Natural killer cell treated with Interleukin-12 subunit alpha and Interleukin-12 subunit beta and Interleukin-15 and Interleukin-18, amount 100 ng/mL, for 72 hours (primary cell): ENCODE measurements at places on chromosomes 1 and 21. TPM values are rescaled to one million over a fixed set of nuclear protein-coding genes. Genes with fewer than 3 reads are reported as not detected.
A peak's percentile ranks its signal among the peaks of the same experiment; 100 is the strongest.

Gene CD244
- total RNA-seq: 64.4 TPM

Gene URB2
- total RNA-seq: 16.4 TPM

Gene TLR5
- total RNA-seq: 0.38 TPM

Gene PPCS
- total RNA-seq: 26.4 TPM

Gene TRIM17
- total RNA-seq: 2.0 TPM

Gene F13B
- not detected for total RNA-seq

Gene AGPAT3
- total RNA-seq: 115 TPM

Gene CD5L
- total RNA-seq: not detected

- no peak overlapping the region for H3K27ac ChIP-seq
- H3K4me3 ChIP-seq: no peak overlapping the region
- DNase-seq: no peak
- H3K4me1 ChIP-seq: no peaks in the 10 kb centered on the region
These were observed 43.8 kb downstream of the RBM11 start for GRCh38 chr21:14259747-14260146.

GRCh38 chr1:161398900-161399256 lies 31.2 kb upstream of the CFAP126 start:
- H3K36me3 ChIP-seq: no peaks in the 10 kb centered on the region
- H3K4me1 ChIP-seq: peaks cover 36% of the 10 kb centered on the region
- DNase-seq: no peak
- H3K4me3 ChIP-seq: peak overlapping the region; percentile 85

GRCh38 chr1:228009116-228009827 lies 2.5 kb downstream of the WNT3A start:
- no peak overlapping the region for H3K27ac ChIP-seq
- H3K4me1 ChIP-seq: no peaks in the 10 kb centered on the region
- H3K27me3 ChIP-seq: peaks cover 15% of the 10 kb centered on the region
- no peaks in the 10 kb centered on the region for H3K36me3 ChIP-seq
- no peak for DNase-seq

GRCh38 chr1:66690666-66691381 lies 61.4 kb upstream of the DYNLT5 start:
- DNase-seq: no peak
- no peak overlapping the region for H3K4me3 ChIP-seq
- no peaks in the 10 kb centered on the region for H3K36me3 ChIP-seq
- H3K27me3 ChIP-seq: peaks cover 9% of the 10 kb centered on the region

DNA sequence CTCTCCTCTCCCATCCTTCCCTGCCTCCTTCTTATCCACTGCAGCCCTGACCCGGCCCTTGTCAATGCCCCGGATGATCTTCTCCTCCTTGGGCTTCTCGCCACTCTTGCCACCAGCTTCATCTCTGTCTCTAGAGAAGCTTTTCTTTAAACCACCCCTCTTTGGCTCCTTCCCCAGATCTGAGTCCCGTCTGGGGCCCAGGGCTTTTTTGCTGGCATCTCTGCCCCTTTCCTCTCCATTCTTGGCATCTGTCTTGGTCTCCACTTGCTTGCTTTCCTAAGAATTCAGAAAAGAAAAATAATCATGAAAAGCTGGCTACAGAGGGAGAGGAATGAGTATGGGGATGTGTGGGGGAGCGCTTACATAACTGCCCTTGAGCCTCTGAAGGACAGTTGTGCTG lies 11.8 kb downstream of the SHISA4 start:
- H3K36me3 ChIP-seq: no peaks in the 10 kb centered on the region
- H3K4me3 ChIP-seq: no peak overlapping the region
- H3K4me1 ChIP-seq: peaks cover 5% of the 10 kb centered on the region
- H3K27ac ChIP-seq: no peak overlapping the region
- no peak for DNase-seq

- H3K27ac ChIP-seq: no peak overlapping the region
- no peaks in the 10 kb centered on the region for H3K36me3 ChIP-seq
- DNase-seq: no peak
- peaks cover 27% of the 10 kb centered on the region for H3K27me3 ChIP-seq
- no peaks in the 10 kb centered on the region for H3K4me1 ChIP-seq
These were observed 33.2 kb downstream of the NHLH2 start for GRCh38 chr1:115807723-115808122.

DNA sequence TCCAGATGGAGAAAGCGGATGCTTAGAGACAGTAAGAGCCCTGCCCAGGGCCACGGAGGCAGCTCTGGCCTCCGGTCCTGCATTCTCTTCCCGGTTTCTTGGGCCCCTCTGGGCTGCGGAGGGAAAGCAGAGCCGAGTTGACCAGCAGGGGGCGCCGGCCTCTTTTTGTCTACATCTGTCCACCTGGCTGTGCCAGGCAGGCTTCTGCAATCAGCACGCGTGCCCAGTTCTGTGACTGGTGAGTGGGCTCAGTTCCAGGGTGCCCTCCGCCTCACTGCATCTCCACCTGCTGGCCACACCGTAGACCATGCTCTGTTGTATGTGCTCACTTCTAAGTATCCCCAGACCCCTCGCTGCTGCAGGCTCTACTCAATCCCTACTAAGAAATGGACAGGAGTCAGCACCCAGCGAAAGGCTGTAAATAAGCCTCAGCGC lies 6.7 kb upstream of the HUNK start:
- DNase-seq: peak; percentile 67
- no peaks in the 10 kb centered on the region for H3K4me1 ChIP-seq
- no peaks in the 10 kb centered on the region for H3K36me3 ChIP-seq

DNA sequence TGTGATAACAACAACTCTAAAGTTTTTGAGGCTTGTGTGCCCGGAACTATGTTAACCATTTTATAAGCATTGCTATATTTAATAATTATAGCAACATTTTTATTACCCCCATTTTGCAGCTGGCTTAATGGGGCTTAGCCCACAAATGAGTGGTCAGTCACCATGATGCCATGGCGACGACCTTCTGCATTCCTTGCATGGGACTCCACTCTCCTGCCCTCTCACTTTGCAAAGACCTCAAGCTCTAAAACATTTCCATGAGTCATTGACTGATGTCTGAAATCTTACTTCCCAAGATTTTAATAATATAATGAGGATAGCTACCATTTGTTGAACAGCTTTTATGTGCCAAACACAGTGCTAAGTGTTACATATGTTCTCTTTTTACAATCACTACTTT lies 15.4 kb downstream of the NGF start:
- no peak overlapping the region for H3K4me3 ChIP-seq
- H3K36me3 ChIP-seq: no peaks in the 10 kb centered on the region
- DNase-seq: no peak
- H3K27me3 ChIP-seq: peaks cover 18% of the 10 kb centered on the region
- H3K27ac ChIP-seq: no peak overlapping the region
- no peaks in the 10 kb centered on the region for H3K4me1 ChIP-seq

DNA sequence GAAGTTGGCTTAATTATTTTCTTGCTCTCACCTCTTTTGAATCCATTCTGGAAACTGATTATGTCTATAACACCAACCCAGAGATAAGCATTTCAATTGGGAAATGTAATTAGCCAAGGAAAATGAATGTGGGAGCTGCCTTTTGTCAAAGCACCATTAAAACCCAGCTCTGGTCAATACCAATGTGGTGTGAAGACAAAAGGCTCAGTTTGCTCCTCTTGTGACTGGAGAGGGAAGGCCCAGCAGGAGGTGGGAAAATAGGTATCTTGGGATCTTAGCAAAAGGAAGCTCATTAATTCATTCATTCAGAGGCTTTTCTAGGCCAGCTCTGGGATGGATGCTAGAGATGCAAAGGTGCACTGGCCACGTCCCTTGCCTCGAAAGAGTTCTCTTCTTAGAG lies 75.0 kb upstream of the SELENON start:
- H3K4me1 ChIP-seq: no peaks in the 10 kb centered on the region
- no peak overlapping the region for H3K27ac ChIP-seq
- H3K4me3 ChIP-seq: no peak overlapping the region
- peaks cover 68% of the 10 kb centered on the region for H3K27me3 ChIP-seq
- DNase-seq: no peak
- H3K36me3 ChIP-seq: no peaks in the 10 kb centered on the region

GRCh38 chr1:112706505-112707220 lies at the start of gene RHOC:
RHOC (minus strand) TSS chr1:112707127; CDS start chr1:112703799, 3,328 bp downstream.
- peaks cover 46% of the 10 kb centered on the region for H3K4me1 ChIP-seq
- DNase-seq: peak; percentile 84
- H3K4me3 ChIP-seq: peak within 1 kb of the TSS; percentile 91

DNA sequence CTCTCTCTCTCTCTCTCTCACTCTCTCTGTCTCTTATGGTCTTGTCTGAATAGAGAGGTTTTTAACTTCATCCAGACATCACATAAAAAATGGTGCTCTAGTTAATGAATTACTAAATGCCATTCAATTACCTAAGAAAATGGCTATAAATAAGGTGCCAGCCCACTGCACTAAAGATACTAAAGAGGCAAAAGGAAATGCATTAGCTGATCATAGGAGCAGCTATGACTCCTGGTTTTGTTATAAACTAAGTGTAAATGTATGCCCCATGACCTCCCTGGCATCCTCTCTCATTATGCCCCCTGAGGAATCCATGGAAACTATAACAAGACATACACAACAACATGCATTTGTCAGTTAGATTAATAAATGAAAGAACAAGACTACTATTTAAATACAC lies 57.5 kb upstream of the PDC start:
- no peak overlapping the region for H3K4me3 ChIP-seq
- no peaks in the 10 kb centered on the region for H3K27me3 ChIP-seq
- H3K27ac ChIP-seq: no peak overlapping the region

GRCh38 chr1:59061876-59062275 lies 235.0 kb upstream of the FGGY start:
- H3K4me1 ChIP-seq: peaks cover 40% of the 10 kb centered on the region
- no peaks in the 10 kb centered on the region for H3K36me3 ChIP-seq
- DNase-seq: no peak
- H3K27ac ChIP-seq: no peak overlapping the region

GRCh38 chr1:54309631-54310366 lies 96.4 kb downstream of the SSBP3 start:
- H3K27me3 ChIP-seq: no peaks in the 10 kb centered on the region
- H3K4me1 ChIP-seq: peaks cover 24% of the 10 kb centered on the region
- no peak overlapping the region for H3K4me3 ChIP-seq
- DNase-seq: no peak
- H3K36me3 ChIP-seq: no peaks in the 10 kb centered on the region

DNA sequence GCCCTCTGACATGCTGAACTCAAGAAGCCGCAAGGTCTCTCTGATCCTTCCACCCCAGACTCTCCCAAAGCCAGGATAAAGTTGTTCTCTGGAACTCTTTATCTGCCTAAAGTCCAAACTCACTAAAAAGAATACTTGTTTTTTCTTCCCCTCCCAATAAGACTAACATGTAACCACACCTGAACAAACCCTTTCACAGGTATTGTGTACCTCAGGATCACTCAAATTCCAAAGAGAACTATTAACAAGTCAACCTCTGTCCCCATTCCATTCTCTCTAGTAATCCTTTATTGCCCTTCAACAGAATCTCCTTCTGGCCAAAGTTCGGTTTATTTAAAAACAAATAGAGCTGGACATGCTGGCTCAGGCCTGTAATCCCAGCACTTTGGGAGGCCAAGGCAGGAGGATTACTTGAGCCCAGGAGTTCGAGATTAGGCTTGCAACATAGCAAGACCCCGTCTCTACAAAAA lies 4.1 kb upstream of the TOE1 start:
- no peak overlapping the region for H3K4me3 ChIP-seq
- DNase-seq: no peak
- peaks cover 37% of the 10 kb centered on the region for H3K4me1 ChIP-seq
- H3K36me3 ChIP-seq: peaks cover 20% of the 10 kb centered on the region
- H3K27me3 ChIP-seq: no peaks in the 10 kb centered on the region
